ENCODE measurements at places on chromosomes 12 and 14.

- DNase-seq = peak; percentile 71
Measured at GRCh38 chr12:50186681-50187080, 19.5 kb upstream of the CERS5 start.

GRCh38 chr14:77130386-77130785, 11.2 kb downstream of the ZDHHC22 start:
- DNase-seq = no peak

- DNase-seq = no peak
Measured at GRCh38 chr14:89651805-89652204, 234.8 kb upstream of the FOXN3 start.

DNA sequence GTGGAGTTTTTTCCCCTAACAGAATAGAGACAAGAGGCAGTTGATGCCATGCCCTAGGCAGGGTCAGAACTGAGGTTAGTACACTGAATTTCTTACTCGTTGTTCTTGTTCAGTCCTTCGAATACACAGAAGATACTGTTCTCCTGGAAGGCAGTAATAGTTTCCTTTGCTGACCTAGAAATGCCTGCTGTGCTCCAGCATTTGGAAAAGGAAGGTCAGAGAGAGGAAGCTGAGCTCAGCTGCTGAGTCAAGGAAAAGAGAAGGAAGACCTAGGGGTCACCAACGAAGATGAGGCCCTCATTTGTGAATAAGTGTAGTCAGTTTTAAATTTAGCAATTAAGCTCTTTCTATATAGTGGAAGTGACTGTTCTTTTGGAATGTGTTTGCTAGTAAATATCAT, 100.1 kb downstream of the CRADD start:
- peak; percentile 66 for DNase-seq

DNA sequence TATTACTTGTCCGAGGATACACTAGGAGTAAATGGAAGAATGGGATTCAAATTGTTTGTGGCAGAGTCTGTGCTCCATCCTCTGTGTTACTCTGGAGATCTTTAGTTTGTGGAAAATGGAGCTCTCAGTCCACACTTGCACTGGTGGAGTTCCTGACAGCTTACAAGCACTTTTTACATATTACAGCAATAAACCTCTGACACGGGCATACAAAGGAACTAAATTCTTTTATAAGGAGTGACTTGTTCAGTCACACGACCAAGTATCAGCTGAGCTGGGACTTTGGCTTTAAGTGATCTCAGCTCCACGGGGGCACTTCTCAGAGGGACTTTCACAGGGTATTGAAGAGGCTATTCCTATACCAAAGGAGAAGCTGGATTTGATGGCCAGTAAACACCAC, 417.5 kb downstream of the LRIG3 start:
- DNase-seq = peak; percentile 26

DNA sequence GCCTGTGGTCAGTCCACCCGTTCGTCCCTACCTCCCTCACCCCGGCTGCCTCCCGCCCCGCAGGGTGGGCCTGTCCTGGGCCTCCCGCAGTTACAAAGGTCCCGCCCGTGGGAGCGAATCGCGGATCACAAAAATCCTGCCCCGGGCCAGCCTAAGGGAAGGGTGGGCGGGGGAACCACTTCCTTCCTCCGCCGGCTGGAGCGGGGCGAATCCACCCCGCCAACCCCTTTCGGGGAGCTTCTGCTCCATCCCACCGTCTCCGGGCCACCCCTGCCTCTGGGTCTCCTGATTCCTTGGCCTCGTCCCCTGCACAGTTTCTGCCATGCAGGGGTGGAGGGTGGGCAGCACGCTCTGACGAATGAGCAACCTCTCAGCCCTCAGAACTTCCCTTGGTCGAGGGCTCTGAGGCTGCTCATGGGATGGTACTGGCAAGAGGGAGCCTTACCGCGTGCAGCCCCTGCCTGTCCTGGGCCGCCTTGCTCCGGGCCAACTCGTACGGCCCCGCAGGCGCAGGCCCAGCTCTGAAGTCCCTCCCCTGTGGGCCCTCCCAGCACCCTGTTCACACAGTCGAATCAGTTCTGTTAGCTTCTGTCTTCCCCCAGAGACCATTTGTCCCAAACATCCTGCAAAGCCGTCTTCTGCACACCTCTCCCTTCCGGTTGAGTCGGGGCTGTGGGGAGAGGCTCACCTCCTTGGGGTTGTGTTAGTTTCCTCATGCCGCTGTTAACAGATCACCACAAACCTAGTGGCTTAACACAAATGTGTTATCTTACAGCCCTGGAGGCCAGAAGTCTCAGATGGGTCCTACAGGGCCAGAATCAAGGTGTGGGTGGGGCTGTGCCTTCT, 589 bp upstream of the HVCN1 start:
- peak; percentile 37 for DNase-seq

GRCh38 chr12:112381883-112382796, at the start of gene HECTD4:
Gene HECTD4, minus strand, starts transcription at chr12:112382431. Its CDS starts 303 bp downstream, at chr12:112382128.
- peak; percentile 87 for DNase-seq

DNA sequence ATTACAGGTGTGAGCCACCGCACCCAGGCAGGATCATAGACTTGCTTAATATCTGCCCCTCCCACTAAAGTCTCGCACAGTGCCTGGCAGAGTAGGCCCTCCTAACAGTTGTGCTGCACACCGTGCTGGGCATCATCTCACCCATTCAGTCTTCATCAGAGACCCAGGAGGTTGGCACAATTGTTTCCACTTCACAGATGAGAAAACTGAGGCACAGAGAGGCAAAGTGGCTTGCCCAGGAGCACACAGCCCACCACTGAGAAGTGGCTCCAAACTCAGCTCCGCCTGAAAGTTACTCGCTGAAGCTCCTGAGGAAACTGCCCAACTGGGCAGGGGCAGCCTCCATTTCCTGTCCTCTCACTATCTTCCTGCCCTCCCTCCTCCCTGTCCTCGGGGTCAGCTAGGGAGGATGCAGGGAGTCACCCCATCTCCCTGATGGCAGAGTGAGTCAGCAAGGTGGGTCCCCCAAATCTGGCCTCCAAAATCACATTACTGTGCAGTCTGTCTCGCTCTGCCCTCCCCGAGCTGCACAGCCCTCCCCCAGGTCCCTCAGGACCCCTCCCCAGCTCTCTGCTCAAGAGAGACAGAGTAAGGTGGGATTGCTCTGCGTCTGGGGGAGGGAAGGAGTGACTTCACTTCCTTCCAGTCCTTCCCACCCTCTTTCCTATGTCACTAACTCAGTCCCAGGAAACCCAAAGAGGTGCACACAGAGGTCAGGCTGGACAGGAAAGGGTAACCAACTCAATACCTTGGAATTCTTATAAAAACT, 5.7 kb downstream of the SLC8B1 start:
- peak; percentile 34 for DNase-seq

DNA sequence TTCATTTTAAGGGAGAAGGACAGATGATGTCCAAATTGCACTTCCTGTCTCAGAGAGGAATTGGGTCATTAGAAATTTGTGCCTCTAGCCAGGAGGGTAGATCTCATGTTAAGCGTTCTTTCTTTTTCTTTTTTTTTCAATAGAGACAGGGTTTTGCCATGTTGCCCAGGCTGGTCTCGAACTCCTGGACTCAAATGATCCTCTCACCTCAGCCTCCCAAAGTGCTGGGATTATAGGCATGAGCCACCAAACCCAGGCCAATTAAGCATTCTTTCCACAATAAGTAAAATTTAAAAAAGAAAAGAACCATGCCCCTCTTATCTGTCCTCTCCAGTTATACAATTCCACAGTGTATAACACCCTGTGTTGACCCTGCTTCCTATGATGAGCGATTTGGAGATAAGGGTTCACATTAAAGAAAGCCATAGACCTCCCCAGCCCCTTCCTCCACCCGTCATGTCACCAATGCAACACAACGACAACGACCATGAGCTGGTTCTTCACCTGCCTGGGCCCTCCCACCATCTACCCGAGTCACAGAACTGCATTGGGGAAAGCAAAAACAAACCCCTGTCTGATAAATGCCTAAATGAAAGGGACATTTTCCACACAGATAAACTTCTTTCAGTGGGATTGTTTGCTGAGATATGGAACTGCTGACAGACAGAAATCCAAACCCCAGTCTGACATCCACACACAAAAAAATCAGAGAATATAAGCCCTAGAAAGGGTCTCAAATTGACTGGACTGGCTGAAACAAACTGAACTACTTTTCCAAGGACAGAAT, 37.3 kb downstream of the SSH1 start:
- DNase-seq = no peak
